WTC11 (cell line): ENCODE measurements at places on chromosomes 3 and 15. TPM values are rescaled to one million over a fixed set of nuclear protein-coding genes. Genes with fewer than 3 reads are reported as not detected.
A peak's percentile ranks its signal among the peaks of the same experiment; 100 is the strongest.

GRCh38 chr3:176106380-176106779, 1090.9 kb downstream of the TBL1XR1 start:
- no peaks in the 10 kb centered on the region for H3K36me3 ChIP-seq
- DNase-seq = no peak
- H3K27me3 ChIP-seq = no peaks in the 10 kb centered on the region
- H3K27ac ChIP-seq = no peak overlapping the region

DNA sequence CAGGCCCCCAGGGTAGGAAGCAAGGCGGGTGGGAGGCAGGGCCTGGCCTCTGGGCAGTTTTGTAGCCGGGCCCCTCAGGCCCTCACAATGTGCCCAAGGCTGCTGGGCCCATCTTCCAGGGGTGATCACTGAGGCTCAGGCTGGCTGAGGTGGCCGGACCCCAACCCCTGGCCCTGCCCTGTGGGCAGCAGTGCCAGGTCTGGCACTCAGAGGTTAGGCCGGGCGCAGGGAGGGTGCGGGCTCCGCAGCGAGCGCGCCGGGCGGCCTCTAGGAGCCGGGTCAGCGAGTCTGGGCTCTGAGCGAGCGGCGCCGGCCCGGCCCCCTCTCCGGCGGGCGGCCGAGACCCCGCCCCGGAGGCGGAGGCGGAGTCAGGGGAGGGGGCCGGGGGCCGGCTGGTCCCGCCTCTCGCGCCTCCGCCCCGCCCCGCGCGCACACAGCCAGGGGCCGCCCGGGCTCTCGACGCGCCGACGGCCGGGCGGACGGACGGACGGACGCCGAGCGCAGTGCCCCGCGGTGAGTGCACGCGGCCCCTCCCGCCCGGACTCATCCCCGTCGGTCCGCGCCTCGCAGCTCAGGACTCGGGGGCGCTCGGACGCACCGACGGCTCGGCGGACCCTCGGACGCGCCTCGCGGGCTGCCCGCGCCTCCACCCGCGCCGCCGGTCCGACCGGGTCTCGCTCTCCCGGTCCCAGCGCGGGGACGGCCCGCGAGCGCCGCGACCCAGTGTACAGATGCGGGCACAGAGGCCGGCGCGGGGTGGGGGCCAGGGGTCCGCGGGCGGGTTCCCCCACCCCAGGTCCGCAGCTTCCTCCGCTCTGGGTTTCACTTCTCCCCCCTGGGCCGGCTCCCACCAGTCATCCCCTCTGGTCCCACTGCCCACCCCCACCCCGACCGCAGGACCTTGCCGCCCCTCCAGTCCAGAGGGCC, at the start of gene FBLN2:
FBLN2 (plus strand) TSS at position 430 of the 927 bp plus-strand sequence. CDS start 21,231 bp downstream, outside the sequence.
- peak; percentile 66 for DNase-seq
- H3K4me3 ChIP-seq = peak within 1 kb of the TSS; percentile 68
- no peaks in the 10 kb centered on the region for H3K36me3 ChIP-seq
- peaks cover 30% of the 10 kb centered on the region for H3K4me1 ChIP-seq
- H3K27ac ChIP-seq = no peak within 1 kb of the TSS

DNA sequence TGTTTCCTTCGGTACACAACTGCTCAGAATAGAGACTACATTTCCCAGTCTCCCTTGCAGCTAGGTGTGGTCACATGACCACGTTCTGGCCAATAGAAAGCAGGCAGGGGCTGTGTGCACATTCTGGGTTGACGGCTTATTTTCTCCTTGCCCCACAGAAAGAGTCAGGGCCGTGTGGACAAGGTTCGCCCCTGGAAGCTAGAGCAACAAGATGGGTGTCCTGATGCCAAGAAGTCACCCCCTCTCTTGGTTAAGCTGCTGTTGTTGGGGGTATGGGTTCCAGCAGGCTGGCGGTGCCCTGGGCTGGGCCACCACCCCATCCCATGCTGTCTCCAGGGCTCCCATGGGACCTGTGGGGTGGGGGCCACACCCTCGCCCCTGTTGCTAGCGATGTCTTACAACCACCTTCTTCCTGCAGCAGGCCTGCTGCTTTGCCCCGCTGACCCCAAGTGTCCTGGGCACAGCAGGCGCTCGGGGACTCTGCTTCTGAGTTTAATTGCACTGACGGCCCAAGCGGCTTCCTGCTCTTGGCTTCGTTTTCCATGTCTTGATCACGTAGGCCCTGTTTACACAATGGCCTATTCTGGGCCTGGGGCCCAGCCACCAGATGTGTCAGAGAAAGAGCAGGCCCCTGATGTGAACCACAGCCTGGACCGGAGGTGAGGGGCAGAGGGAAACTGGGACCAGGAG, 24.9 kb downstream of the ABTB1 start:
- no peaks in the 10 kb centered on the region for H3K36me3 ChIP-seq
- H3K27ac ChIP-seq = no peak overlapping the region
- H3K4me3 ChIP-seq = peak overlapping the region; percentile 39

DNA sequence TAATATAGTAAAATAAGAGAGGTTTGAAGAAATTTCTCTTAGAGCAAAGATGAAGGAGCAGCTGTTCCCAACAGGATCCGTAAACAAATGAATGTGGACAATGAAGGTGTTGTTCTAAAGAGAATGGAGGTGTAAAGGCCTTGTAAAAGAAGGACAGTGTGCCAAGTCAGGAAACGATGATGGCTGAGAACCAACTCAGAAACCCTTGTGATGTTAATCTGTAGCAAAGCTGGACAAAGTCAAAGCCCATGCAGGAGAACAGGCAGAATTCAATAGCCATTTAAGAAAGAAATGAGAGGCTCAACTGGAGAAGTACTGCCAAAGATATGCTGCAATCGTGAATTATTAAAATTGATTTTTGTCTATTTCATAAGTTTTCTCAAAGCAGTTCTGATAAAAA, 192.2 kb downstream of the MBNL1 start:
- H3K27me3 ChIP-seq = no peaks in the 10 kb centered on the region
- DNase-seq = no peak
- peak overlapping the region; percentile 32; the same call in 1 of the 2 replicates for H3K27ac ChIP-seq
- H3K36me3 ChIP-seq = peaks cover 10% of the 10 kb centered on the region

DNA sequence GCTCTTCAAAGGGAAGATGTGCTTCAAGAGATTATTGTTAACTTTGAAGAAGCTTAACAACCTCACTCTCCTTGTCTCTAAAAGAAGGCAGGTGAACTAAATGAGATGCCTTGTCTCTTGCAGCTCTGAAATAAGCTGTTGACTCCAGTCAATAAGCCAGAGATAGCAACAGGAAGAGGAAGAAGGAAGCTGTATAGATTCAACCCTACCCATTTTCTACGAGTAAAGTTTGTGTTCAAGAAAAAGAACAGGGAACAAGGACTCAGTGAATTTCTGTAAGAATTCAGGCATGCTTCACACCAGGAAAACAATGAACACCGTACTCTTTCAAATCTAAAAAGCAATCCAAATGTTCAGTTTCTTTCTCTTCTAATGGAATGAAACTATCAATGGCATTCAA, 503.5 kb downstream of the MAGI1 start:
- no peaks in the 10 kb centered on the region for H3K27me3 ChIP-seq
- no peak overlapping the region for H3K27ac ChIP-seq
- H3K4me1 ChIP-seq = peaks cover 48% of the 10 kb centered on the region
- H3K4me3 ChIP-seq = no peak overlapping the region

- H3K4me1 ChIP-seq = peaks cover 10% of the 10 kb centered on the region
- H3K27ac ChIP-seq = peak overlapping the region; percentile 31; the same call in 1 of the 2 replicates
- no peak for DNase-seq
Measured at GRCh38 chr3:142148044-142148791, 1.1 kb downstream of the TFDP2 start.

DNA sequence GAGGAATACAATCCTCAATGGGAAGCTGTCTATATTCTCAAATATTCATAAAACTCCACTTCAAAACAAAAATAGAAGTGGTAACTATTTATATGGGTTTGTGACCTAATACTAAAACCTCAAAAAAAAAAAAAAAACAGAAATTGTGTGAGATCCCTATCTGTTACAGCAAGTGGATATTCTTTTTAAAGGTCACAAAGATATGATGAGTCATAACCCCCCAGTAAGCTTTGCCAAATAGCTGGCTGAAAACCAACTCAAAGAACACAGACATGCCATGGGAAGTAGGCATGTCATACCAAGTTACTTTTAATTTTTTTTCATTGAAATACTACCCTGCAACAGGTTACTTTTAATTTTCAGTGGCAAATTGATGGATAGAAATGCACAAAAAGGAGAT, 62.5 kb downstream of the CBLB start:
- no peak for DNase-seq
- no peaks in the 10 kb centered on the region for H3K27me3 ChIP-seq
- no peak overlapping the region for H3K4me3 ChIP-seq
- no peaks in the 10 kb centered on the region for H3K36me3 ChIP-seq
- H3K27ac ChIP-seq = no peak overlapping the region
- H3K4me1 ChIP-seq = peaks cover 32% of the 10 kb centered on the region

DNA sequence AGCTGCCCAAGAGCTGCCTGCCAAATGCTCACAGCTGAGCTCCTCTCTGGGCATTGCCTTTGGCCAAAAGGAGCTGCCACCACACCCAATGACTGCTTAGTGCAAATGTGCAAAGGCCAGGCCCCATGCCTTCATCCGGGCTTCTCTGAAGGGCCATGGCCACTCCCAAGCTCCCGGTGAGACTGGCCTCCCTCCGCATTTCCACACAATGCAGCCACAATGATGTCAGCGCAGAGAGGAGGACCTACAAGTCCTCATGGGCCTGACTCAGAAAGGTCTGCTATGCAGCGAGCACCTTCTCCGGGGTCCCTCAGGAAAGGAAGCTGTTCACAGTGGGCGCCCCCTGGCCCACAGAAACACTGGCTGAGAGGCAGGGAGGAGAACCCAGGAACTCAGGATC, 12.7 kb downstream of the OXTR start:
- H3K36me3 ChIP-seq = no peaks in the 10 kb centered on the region
- H3K27ac ChIP-seq = no peak overlapping the region
- H3K27me3 ChIP-seq = no peaks in the 10 kb centered on the region; the same call in 1 of the 2 replicates
- no peaks in the 10 kb centered on the region; the same call in 1 of the 2 replicates for H3K4me1 ChIP-seq
- no peak for DNase-seq
- no peak overlapping the region for H3K4me3 ChIP-seq

Gene MYO1E
- total RNA-seq = 83.6 to 104 TPM (median 99.9 TPM) in 3 replicates

DNA sequence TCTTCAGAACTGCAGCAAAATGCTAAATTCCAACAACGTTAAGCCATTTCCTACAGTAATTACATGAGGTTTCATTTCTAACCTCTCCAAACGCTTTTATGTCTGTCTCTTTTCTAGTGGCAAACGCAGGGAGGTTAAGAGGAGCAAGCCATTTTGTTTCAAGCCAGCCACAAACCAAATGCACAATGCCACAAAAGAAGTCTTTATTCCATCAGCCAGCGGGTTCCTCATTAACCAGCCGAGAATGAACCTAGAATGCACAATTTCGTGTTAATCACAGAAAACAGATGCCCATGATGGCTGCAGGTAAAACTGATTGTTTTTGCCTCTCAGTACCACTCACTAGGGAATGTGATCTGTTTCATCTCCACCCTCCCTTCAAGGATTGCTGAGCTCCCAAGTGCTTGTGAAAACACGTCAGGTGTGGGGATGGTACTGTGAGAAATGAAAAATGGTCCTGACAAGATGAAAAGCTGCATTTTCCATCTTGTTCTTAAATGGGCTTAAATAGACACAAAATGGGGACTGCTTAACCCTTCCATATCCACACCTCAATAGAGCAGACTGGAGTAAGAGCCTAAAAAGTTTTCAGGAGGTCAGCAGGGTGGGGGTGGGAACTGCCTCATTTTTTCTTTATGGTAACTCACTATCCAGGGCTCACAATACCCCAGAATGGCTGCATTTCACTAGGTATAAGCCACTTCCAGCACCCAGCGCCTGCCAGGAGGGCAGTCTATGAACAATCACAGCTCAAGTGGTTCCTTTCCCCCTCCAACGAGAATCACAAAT, 277.1 kb downstream of the MAGI1 start:
- DNase-seq = no peak
- H3K27ac ChIP-seq = peak overlapping the region; percentile 58; the same call in 1 of the 2 replicates
- H3K36me3 ChIP-seq = no peaks in the 10 kb centered on the region
- H3K4me3 ChIP-seq = peak overlapping the region; percentile 10; the same call in 1 of the 2 replicates
- no peaks in the 10 kb centered on the region for H3K27me3 ChIP-seq

DNA sequence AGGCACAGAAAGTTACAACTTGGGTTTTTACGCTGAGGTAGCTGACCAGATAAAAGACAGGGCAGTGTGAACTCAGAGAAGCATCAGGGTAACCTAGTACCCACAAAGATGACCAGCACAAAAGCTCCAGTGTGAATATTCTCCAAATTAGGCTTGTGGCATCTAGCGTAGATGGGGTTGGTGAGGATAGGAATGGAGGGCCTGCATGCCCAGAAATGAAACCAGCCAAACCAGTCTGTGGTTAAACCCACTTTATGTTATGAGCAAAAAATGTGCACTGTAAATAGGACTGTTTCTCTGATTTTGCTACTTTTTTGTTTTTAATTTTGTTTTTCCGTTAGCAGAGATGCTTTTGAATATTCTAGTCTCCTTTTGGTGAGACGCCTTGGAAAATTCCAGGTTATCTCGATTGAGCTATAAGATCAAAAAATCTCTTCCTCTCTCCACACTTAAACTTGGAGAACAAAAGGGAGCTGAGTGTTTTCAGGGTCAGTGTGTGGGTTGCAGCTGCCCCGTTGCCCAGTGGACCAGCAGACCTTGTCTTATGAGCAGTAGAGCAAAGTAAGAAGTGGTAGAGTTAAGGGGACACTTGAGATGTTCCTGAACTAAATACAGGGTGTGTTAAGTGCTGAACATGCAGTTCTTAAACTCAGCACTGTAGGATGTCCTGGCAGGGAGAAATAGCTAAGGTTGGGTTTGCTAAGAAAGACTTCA, 132.9 kb downstream of the C3orf38 start:
- H3K27ac ChIP-seq = no peak overlapping the region
- H3K27me3 ChIP-seq = no peaks in the 10 kb centered on the region; the same call in 1 of the 2 replicates

DNA sequence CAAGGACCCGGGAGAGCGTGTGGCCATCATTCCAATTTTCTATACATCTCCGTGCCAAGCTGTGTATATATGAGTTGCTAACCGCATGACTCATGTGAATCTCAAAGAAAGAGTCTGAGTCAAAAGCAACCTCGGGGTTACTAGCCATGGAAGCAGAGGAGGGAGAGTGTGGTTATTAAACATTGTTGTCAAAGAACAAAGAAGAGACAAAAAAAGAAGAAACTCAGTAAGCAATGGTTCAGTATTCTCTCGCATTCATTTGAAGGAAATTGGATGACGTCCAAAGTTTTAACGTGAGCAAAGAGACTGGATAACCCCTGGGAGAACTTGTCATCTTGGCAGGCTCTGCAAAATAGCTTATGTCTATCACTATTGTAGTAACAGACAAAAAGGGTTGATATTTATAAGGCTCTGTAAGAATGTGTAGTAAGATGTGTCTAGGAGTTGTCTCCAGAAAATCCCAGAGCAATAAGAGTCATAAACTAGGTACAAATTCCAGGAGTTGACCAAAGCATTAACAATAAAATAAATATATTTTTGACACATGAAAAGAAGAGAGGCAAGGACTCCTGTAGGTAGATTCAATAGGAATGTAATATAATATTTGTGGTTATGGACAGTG, 52.8 kb upstream of the GRM7 start:
- no peak overlapping the region for H3K4me3 ChIP-seq
- H3K36me3 ChIP-seq = peaks cover 24% of the 10 kb centered on the region; the same call in 1 of the 2 replicates
- DNase-seq = no peak

Gene GPR149
- 0.09 TPM in 1 of 3 replicates, not detected in the others for total RNA-seq
